ENCODE measurements at places on chromosomes 3 and 15. TPM values are rescaled to one million over a fixed set of nuclear protein-coding genes. Genes with fewer than 3 reads are reported as not detected.

The TP63 gene
- total RNA-seq: 28.6 TPM

GRCh38 chr3:61913701-61914100, 352.3 kb downstream of the PTPRG start:
- DNase-seq: no peak

GRCh38 chr3:125302932-125303331, 72.2 kb downstream of the ZNF148 start:
- no peak for DNase-seq

DNA sequence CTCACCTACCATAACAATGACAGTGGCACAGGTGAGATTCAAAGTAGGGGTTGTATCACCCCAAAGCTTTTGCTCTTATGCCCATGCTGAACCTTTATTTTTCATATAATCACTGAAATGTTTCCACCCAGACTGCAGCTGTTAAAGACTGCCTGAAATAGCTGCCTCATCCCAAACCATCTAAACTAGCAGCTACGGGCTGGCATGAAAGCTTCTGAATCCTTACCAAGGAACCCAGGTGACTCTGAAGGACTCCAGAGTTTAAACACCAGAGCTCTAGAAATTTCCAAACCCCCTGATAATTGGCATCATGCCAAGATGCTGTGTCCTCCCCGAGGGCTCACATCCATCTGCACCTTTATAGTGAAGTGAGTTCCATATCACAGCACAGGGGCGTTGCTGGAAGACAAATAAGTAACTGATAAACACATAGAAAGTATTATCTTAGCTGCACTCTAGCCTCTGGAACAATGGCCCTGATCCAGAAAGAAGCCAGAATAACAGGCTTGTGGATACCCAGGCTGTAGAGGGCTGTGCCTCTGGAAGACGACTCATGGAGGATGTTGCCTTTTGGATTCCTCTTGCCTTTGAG, 238.9 kb downstream of the CADPS start:
- no peak for DNase-seq

- no peak for DNase-seq
Observed at GRCh38 chr3:129358772-129359371, 69.6 kb downstream of the EFCAB12 start.
